ENCODE measurements at places on chromosomes 2 and 18.

DNA sequence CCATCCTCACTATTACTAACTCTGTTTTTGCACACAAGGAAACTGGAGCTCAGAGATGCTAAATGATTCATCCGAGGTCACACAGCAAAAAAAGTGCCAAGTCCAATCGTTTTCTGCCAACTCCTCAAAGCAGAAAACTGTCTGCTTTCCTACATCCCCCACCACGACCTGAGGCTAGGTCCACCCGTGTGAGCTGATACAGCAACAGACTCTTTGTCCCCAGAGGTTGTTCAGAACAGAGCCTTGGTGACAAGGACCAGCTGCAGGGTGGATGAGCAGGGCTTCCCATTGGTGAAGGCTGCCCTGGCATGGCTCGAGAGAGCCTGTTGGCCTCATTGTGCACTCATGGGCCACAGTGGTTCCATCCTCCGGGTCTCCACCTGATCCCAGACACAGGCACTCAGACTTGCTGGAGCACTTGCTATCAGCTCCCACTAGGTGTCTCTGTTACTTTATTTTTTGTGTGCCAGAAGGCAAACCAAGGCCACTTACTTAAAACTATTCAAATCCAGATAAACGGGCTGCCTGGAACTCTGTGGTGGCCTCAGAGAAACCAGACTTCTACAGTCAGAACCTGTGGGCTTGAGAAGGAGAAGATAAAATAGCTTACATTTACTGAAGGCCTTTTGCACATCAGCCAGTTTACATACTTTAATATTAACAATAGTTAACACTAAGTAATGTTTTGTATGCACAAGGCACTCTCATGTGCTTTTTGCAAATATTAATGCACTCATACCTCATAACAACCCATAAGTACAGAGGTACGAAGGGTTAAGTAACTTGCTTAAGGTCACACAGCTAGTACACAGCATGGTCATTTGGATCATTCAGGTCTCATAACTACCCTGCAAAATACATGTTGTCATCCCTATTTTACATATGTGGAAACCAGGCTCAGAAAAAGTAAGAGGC, 62.9 kb upstream of the CTIF start:
- H3K4me1 ChIP-seq = no peaks in the 10 kb centered on the region
- H3K27ac ChIP-seq = no peak overlapping the region
- H3K27me3 ChIP-seq = no peaks in the 10 kb centered on the region
- peak; percentile 63 for DNase-seq
- no peaks in the 10 kb centered on the region for H3K36me3 ChIP-seq

DNA sequence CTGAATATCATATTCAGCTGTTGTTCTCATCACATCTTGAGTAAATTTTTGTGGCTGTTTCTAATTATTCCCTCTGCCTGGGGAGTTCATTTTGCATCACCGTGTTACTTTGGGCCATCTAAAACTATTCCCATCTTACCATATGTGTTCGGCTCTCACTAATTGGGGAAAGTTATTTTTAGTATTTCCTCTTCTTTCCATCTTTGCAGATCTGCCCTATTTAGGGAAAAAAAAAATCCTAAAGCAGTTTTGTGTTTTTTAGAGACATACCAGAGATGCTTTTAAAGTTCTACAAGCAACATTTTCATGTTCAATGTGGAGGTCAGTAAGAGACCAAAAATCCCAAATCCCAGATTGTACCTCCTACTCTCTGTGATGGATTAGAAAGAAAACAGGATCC, 111.3 kb upstream of the NDUFV2 start:
- no peak for DNase-seq
- H3K4me3 ChIP-seq = no peak overlapping the region
- H3K27me3 ChIP-seq = no peaks in the 10 kb centered on the region
- H3K27ac ChIP-seq = no peak overlapping the region
- no peaks in the 10 kb centered on the region for H3K36me3 ChIP-seq

GRCh38 chr2:40592218-40592617, 140.3 kb upstream of the SLC8A1 start:
- no peaks in the 10 kb centered on the region for H3K27me3 ChIP-seq
- H3K4me1 ChIP-seq = no peaks in the 10 kb centered on the region
- H3K4me3 ChIP-seq = no peak overlapping the region
- DNase-seq = no peak

DNA sequence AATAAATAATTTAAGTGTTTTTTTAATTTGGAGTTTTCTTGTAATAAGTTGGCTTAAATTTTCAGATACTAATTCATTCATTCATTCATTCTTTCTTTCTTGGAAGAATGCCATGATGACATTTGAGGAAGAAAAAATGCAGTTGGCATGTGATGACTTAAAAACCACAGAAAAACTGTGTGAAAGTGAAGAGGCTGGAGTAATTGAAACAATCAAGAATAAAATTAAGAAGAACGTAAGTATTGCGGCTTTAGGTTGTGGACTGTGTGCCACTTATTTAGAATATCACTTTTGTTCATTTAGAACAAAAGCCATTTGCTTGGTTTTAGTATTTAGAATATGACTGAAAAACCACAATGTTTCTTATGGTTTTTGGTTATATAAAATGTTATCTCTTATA, 51.4 kb downstream of the TTC39C start:
- H3K36me3 ChIP-seq = no peaks in the 10 kb centered on the region
- H3K4me1 ChIP-seq = peaks cover 14% of the 10 kb centered on the region
- H3K27ac ChIP-seq = no peak overlapping the region
- DNase-seq = peak; percentile 8

GRCh38 chr2:122034777-122035176, 279.3 kb downstream of the TSN start:
- DNase-seq = no peak
- H3K4me3 ChIP-seq = no peak overlapping the region
- H3K27ac ChIP-seq = no peak overlapping the region

GRCh38 chr18:31695989-31696388, 11.6 kb upstream of the B4GALT6 start:
- no peaks in the 10 kb centered on the region for H3K36me3 ChIP-seq
- no peak overlapping the region for H3K4me3 ChIP-seq
- no peak for DNase-seq

DNA sequence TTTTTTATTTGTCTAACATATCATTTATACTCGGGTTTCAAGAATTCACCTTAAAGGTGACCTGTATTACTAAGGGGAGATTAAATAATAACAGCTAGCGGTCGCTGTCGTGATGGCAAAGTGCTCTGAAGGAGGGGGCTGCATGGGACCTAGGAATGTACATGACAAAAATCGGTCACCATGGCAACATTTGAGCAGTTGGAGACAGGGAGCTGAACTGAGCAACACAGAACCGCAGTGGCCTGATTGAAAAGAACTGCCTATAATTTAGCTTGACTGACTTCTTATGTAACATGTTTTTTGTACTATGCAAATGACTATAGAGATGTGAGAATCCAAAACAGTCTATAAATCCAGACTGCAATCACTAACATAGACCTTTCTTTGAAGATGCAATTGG, 34.3 kb upstream of the EPHA4 start:
- no peak for DNase-seq
- no peaks in the 10 kb centered on the region for H3K36me3 ChIP-seq
- H3K4me3 ChIP-seq = no peak overlapping the region
- H3K27ac ChIP-seq = no peak overlapping the region
- H3K27me3 ChIP-seq = peaks cover 3% of the 10 kb centered on the region

DNA sequence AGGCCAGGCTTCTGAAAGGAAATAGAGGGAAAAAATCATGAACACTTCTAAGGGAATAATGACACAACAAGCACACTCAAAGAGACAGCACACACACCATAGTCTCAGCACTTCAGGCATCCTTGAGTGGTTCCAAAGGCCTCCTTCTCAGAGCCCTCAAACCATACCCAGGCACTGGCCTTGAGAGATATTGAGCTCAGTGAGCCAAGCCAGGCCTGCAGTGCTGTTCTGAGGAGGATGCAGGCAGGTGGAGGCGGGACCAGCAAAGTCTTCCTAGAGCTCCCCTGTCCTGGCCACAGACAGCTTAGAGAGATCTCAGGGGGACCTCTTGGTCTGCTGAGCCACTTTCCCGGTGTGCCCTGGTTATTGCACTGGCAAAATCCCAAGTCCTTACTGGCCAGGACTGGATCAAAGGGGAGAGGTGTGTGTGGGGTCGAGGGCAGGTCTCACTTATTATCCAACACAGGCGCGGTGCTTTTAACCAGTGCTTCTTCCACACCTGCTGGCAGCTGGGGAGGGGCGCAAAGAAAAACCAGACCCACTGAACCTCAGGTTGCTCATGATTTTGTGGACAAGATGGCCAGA, 86.8 kb upstream of the HAAO start:
- no peaks in the 10 kb centered on the region for H3K36me3 ChIP-seq
- no peak overlapping the region for H3K4me3 ChIP-seq
- no peaks in the 10 kb centered on the region for H3K27me3 ChIP-seq
- H3K27ac ChIP-seq = no peak overlapping the region

DNA sequence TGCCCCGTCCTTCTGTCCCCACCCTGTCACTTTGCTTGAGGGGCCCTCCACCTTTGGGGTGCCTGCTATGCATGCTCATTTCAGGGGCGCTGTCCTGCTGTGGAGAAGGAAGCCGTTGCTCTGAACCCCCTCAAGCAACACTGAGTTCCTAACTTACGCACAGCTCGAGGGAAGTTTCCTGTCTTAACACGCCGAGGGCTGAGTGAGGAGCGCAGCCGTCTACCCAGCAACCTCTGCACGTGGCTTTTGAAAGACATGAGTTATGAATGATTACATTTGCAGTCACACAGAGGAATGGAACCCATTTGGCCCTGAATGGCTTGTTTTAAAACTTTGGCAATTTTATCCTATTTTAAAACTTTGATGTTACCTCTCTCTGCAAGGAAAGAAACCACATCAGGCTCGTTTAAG, 14.0 kb downstream of the RAMP1 start:
- H3K27me3 ChIP-seq = no peaks in the 10 kb centered on the region
- no peak for DNase-seq
- no peaks in the 10 kb centered on the region for H3K36me3 ChIP-seq
- no peak overlapping the region for H3K27ac ChIP-seq
- peaks cover 21% of the 10 kb centered on the region for H3K4me1 ChIP-seq
- H3K4me3 ChIP-seq = no peak overlapping the region

DNA sequence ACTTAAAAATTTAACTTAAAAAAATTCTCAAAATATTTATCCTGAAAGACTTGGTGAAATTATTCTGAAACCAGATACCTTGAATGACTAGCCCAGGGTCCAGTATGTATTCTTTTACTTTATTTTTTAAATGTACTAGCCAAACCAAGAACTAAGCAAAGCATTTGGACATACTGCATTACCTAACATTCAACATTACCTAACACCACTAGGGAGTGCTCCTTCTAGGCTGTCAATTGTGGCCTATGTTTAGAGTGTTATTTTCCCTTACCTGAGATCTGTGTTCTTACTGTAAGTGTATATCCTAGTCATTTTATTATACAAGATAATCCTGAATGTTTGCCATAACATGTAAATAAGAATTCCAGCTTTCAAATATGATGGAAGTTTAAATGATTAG, 496.6 kb downstream of the PTPRM start:
- no peak overlapping the region for H3K27ac ChIP-seq
- no peaks in the 10 kb centered on the region for H3K27me3 ChIP-seq
- no peaks in the 10 kb centered on the region for H3K4me1 ChIP-seq
- H3K36me3 ChIP-seq = no peaks in the 10 kb centered on the region
- no peak for DNase-seq

DNA sequence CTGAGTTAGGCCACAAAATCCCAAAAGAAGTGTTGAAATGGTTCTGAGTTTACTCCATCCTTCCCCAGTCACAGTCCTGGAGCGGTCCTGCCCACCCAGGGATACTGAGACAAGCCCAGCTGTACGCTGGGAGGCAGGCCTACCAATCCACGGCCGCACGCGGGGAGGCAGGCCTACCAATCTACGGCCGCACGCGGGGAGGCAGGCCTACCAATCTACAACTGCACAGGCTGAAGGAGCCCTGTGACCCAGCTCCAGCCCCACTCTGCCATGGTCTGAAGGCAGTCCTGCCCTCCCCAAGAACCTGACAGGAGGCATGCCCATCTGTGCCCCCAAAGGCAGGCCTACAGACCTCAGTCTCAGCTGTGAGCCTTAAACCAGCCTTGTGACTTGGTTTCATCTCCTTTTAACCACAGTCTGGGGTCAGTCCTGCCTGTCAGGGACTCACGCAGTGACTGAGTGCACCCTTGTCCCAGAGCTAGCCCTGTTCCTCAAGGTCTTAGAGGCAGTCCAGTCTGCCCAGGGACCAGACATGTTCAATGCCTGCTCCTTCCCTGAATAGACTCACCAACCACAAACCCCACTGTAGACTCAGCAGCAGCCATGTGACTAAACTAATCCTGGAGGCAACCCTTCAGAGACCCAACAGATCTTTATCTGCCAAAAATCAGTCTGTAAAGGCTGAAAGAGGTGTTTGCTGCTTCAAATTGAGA, 36.8 kb downstream of the GPC1 start:
- no peak overlapping the region for H3K4me3 ChIP-seq
- no peak overlapping the region for H3K27ac ChIP-seq
- no peak for DNase-seq
- no peaks in the 10 kb centered on the region for H3K36me3 ChIP-seq
- H3K27me3 ChIP-seq = no peaks in the 10 kb centered on the region

GRCh38 chr2:100980046-100980445, 22.0 kb upstream of the RPL31 start:
- H3K4me1 ChIP-seq = peaks cover 27% of the 10 kb centered on the region
- DNase-seq = no peak
- H3K27me3 ChIP-seq = no peaks in the 10 kb centered on the region
- H3K36me3 ChIP-seq = no peaks in the 10 kb centered on the region

DNA sequence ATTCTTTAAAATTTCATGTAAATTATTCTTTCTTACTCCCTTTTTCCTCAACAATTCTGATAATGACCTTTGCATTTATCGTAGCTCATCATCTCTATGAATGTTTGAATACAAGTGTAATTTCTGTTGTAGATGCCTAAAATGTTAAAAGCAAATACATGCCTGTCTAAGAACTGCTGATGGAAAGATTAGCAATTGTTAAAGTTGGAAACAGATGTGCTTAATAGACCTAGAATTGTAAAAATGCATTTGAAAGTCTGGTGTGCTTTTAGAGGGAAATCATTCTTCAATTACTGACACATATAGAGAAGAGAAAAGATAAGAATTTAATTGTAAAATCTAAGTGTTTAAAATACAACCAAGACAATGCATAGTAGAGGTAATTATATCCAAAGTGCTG, 50.4 kb downstream of the CCDC102B start:
- no peaks in the 10 kb centered on the region for H3K4me1 ChIP-seq
- H3K27ac ChIP-seq = no peak overlapping the region
- no peaks in the 10 kb centered on the region for H3K27me3 ChIP-seq
- no peak overlapping the region for H3K4me3 ChIP-seq

- DNase-seq = no peak
- H3K27me3 ChIP-seq = no peaks in the 10 kb centered on the region
- H3K27ac ChIP-seq = no peak overlapping the region
- H3K4me3 ChIP-seq = no peak overlapping the region
These were observed 1.3 kb upstream of the RSAD2 start for GRCh38 chr2:6876309-6876708.

DNA sequence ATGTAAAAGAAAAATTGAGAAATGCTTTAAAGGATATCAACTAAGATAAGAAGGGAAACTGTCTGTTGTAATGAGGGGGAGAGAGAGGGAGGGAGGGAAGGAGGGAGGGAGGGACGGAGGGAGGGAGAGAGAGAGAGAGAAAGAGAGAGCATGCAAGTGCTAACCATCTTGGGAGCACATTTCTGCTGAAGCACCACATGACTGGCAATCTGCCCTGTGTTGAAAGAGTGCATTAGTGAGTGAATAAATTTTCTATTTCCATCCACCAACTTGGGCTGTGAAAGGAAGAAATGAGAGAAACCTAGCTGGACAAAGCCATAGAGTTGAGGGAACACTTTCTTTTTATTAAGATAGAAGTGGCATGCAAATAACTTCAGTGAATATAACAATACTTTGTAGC, 110.7 kb downstream of the TMX3 start:
- H3K27ac ChIP-seq = no peak overlapping the region
- DNase-seq = no peak
- no peaks in the 10 kb centered on the region for H3K4me1 ChIP-seq
- no peaks in the 10 kb centered on the region for H3K36me3 ChIP-seq
- no peak overlapping the region for H3K4me3 ChIP-seq
